ENCODE measurements at places on chromosomes 5 and 9. TPM values are rescaled to one million over a fixed set of nuclear protein-coding genes. Genes with fewer than 3 reads are reported as not detected.

The CDHR2 gene
- under 0.01 TPM for total RNA-seq

The TAF11L10 gene
- not detected for total RNA-seq

The GCNT4 gene
- total RNA-seq, result 2.4 TPM

The HMHB1 gene
- not detected for total RNA-seq

Data from frontal cortex (tissue), 4 donors.